Heart right ventricle (tissue), 16 donors: ENCODE measurements at places on chromosomes 12 and 14.
A peak's percentile ranks its signal among the peaks of the same experiment; 100 is the strongest.

GRCh38 chr14:101471723-101472517 lies 89.4 kb upstream of the DIO3 start:
- DNase-seq = no peak

- DNase-seq = no peak
These were observed 5.2 kb downstream of the KRT84 start for GRCh38 chr12:52380271-52380694.

DNA sequence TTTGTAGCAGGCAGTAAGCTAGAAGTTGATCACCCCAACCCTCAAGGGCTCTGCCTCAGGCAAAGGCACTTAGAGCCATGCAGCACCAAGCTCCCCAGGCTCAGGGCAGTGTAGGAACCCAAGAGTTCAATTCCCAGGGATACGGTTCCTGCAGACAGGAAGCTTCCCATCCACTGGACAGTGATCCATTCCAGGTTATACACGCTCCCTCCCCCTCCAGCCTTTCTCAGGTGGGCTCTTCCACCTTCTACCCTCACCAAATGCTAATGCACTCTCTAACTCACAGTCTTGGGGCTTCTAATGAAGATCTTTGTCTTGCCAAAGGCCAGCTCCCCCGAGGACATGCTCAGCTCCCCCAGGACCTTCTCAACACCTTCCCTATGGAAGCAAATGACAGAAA lies 12.7 kb downstream of the MYO1A start:
- DNase-seq = no peak

- no peak for DNase-seq
These were observed 140.7 kb downstream of the DYRK2 start for GRCh38 chr12:67789266-67789665.

- no peak for DNase-seq
These were observed 40.2 kb downstream of the MYF5 start for GRCh38 chr12:80756875-80757274.

- DNase-seq = no peak
These were observed 143.2 kb downstream of the BRMS1L start for GRCh38 chr14:35969310-35969709.

GRCh38 chr12:56541631-56542030 lies 20.0 kb downstream of the RBMS2 start:
- no peak for DNase-seq

DNA sequence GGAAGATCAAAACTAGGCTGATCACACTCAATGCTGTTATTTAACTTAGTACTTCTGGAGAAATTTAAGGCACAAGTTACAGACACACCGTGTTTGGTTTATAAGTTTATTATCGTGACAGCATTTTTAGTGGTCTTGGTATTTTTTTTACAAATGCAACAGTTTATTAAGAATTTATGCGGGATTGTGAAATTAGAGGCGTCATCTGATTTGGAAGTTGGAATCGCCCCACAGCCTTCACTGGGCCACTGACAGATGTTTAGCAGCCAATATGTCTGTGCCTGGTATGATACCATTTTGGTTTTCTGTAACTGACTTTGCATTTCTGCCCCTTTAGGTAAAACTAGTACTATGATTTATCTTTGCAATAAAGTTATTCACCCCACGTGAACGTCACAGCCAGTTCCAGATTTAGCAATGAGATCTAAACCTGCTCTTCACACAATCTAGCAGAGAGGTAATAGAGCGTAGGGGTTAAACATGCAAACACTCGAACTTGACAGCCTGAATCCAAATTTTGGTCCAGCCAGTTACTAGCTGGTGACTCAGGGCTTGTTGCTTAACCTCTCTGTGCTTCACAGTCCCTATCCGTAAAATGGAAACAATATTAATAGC lies 73.2 kb upstream of the SSTR1 start:
- no peak for DNase-seq

DNA sequence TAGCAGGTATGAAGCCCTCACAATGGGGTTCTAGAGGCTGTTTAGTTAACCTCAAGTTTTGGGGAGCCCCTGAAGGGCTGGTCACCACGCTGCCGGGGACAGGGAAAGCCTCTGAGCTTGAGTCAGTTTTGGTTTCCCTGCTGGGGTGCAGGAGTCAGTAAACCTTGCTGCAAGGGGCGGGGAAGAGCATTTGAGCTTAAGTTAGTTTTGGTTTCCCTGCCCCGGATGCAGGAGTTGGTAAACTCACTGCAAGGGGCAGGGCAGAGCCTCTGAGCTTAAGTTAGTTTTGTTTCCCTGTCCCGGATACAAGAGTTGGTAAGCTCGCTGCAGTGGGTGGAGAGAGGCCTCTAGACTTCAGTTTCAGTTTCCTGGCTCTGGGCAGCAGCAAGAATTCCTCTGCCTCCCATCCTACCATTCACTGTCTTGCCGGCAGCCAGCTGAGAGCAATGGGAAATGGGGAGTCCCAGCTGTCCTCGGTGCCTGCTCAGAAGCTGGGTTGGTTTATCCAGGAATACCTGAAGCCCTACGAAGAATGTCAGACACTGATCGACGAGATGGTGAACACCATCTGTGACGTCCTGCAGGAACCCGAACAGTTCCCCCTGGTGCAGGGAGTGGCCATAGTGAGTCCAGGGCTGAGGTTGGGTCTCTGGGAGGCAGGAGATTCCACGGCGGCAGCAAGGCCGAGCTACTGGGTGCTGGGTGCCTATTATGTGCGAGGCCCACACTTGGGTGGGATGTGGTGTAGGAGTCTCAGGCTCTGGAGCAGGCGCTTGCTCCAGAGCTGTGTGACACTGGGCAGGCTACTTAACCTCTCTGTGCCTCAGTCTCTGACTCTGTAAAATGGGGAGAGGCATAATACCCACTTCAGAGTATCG lies at the start of gene OAS2:
TSS of gene OAS2 (plus strand) at position 357 of the 878 bp plus-strand sequence. CDS start at position 447, 90 bp downstream.
- peak; percentile 23 for DNase-seq

GRCh38 chr12:61018571-61018970 lies 1241.6 kb upstream of the USP15 start:
- no peak for DNase-seq
